ENCODE measurements at places on chromosomes 3 and 15. TPM values are rescaled to one million over a fixed set of nuclear protein-coding genes. Genes with fewer than 3 reads are reported as not detected.

EOMES gene
- 0.25 TPM for total RNA-seq

CLDN18 gene
- not detected for total RNA-seq

CPEB1 gene
- 0.16 TPM for total RNA-seq

ARID3B gene
- 23.9 TPM for total RNA-seq

IQCF2 gene
- total RNA-seq, result not detected

PLA1A gene
- total RNA-seq, result not detected

- no peak for DNase-seq
Observed at GRCh38 chr15:89174476-89174875, 46.9 kb downstream of the RLBP1 start.

GRCh38 chr3:61701011-61701410, 139.6 kb downstream of the PTPRG start:
- DNase-seq, result no peak

GRCh38 chr3:16205156-16205870, 30.8 kb downstream of the GALNT15 start:
- peak; percentile 10 for DNase-seq

DNA sequence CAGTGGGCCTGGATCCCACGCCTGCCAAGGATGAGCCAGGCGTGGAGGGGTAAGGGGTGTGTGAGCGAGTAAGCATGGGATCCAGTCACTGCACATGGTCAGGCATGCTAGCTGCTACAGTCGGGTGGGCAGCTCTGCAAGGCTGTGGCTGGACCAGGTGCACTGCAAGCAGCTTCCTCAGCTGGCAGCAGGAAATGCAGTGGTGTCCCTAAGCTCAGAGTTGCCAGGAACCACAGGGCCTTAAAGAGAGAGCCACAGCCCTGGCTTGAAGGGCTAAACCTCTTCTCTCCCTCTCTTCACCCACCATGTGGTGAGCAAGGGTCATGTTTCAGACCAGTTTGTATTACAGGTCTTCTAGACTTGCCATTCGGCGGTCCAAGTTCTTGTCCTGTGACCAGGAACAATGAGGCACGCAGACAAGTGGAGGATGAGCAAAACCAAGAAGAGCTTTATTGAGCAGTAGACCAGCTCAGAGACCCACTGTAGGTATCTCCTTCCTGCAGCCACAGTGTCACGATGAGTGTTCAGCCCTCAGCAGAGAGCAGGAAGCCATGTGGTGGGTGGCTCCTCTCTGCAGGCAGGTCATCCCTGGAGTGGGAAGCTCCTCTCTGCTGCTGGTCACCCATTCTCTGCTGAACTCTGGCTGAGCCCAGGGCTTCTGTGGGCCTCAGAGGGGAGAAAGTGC, 511.9 kb downstream of the PYDC2 start:
- DNase-seq, result no peak

- DNase-seq, result no peak
Observed at GRCh38 chr15:40103864-40104271, 4.8 kb downstream of the BMF start.

- DNase-seq, result no peak
Observed at GRCh38 chr3:86175593-86176444, 815.1 kb downstream of the VGLL3 start.

DNA sequence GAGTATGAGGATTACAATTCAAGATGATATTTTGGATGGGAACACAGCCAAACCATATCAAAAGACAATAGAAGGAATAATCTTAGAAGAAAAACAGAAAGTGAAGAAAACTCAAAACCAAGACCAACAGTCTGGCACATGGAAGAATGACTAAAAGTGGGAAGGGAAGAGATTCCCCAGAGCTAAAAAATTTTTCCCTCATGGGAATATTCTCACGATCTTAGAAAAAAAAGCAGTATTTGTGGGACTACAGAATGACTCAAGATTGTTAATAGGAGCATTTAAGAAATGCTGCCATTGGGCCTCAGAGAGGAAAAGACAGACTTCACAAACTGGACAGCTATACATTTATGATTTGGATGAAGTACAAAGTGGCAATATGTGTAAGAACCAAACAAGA, 18.3 kb downstream of the OSTN start:
- DNase-seq, result no peak

DNA sequence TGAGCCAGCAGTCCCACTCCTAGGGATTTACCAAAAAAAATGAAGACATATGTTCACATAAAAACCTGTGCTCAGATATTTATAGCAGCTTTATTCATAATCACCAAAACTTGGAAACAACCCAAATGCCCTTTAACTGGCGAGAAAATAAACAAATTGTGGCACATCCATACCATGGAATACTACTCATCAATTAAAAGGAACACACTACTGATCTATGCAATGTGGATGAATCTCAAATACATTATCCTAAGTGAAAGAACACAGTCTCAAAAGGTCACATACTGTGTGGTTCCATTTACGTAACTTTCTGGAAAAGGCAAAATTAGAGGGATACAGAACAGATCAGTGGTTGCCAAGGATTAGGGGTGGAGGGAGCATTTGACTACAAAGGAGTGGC, 394.5 kb downstream of the SHQ1 start:
- no peak for DNase-seq

GRCh38 chr3:38347421-38348200, 1.0 kb downstream of the XYLB start:
- no peak for DNase-seq

GRCh38 chr3:70805061-70805889, 492.8 kb upstream of the MDFIC2 start:
- DNase-seq, result no peak

DNA sequence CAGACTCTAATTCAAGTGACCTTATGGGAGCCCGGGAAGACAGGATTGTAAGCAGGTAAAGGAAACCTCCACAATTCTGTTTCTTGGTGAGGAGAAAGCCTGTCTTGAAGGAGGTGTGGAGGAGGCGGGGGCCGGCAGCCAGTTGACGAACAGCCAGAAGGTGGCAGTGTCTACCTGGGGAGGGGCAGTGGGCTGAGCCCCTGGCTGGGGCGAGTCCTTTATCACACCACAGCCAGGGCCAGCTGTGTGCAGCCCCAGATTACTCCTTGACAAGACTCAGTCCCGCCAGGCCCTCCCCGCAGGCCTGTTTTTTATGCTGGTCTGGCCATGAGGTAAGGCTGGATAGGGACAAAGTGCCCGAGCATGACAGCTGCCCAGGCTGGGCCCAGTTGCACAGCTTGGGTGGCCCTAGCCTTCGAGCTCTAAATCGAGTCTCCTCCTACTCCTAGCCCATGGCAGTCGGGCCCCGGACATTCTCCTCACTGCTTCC, 40.9 kb upstream of the IDH2 start:
- DNase-seq, result peak; percentile 90

DNA sequence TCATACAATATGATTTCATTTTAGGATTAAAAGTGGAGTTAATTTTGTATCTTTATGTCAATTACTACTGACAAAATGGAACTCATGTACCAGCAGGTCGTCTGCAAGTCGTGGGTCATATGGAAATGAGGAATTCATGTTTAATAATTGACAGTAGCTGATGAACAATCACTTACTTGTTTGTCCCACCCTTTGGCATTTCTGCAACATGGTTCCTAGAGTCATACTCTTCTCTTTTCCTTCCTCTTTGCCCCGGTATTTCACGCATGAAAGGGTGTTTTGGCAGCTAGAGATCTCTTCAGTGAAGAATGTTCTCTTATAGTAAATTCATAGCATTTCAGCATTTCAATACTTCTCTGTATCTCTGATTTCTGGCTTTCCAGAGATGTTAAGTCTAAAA, 133.3 kb upstream of the SLC24A5 start:
- no peak for DNase-seq

DNA sequence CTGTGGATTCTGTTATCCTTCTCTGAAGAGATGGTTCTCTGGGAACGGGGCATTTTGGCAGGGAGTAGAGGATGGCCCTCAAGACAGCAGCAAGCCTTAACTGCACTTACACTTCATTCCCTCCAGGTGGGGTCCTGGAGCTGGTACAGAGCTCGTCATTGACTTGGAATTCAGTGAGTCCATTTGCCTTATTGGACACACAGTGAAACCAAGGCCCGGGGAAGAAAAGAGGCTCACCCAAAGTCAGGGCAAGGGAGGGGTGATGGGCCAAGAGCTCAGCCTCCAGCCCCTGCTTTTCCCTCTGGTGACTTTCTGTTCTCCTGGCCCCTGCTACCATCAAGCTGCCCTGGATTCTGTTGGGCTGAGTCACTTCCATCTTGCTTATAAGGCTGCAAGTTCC, 125.6 kb downstream of the ETFA start:
- peak; percentile 41 for DNase-seq

DNA sequence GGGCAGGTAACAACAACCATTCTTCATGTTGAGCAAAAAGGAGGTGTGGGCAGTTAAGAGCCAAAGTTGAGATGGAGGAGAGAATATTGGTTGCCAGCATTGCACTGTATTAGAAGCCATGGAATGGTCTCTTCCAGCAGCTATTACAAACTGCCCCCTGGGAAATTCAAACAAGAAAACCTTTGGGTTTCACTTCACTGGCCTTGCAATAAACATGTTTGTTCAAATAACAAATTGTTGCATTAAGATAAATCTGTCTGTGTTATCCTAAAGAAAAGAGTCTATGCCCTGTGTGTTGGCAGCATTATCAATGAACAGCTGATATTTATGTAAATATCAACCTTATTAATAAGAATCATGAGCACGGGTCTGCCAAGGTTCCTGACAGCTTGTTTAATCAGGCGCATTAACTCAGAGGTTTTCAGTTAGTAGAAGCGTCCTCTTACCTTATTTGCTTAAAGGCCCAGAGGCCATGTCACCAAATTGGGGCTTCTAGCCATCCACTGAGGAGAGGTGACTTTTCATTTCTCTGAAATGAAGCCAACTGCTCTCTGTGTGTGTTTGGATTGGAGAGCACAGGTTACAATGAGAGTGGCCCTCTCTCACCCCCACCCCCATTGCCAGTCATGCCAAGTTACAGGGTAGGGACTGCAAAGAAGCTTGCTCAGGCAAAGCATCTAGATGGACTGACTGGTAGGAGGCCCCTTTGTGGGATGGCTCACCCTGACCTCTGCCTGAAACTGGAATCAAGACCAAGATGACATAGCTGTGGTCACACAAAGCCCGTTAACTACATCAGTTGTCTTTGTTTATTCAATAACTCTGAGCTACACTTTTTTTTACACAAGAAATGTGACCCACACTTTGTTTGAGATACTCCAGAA, 10.5 kb downstream of the FILIP1L start:
- DNase-seq, result peak; percentile 29

DNA sequence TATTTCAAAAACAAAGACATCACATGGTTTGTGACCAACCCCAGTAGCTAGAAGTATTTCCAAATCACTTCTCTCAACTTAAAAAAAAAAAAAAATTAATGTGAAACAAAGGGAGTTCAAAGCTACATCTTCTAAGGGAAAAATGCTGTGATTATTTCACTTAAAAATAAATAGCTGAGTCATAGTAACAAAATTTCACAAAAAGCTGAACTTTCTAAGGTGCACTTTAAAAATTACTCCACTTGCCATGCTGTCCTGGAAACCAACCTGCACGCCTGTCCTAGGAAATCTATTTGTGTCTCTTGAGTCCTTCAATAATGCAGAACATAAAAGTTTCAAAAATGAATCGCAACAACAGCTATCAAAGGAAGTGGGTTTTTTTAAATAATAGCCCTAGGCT, 1.8 kb downstream of the ACAP2 start:
- DNase-seq, result no peak

GRCh38 chr3:12879191-12879815, 37.9 kb upstream of the RPL32 start:
- no peak for DNase-seq

DNA sequence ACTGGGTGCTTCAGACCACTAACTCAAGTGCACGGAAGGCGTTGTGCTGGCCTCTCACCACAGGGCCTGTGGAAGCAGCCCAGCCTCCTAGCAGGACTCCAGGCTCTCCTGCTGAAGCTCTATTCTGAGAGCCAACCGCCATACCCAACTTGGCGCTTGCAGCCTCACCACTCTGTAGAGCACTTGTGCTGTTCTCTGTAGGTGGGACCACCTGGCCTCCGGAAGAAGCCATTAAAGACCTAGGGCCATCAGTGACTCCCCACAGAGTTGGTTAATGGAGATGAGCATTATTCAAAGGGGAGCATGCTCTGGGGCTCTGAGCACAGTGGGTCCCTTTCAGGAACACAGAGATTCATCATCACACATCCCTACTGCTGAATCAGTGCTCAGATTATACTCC, 50.9 kb downstream of the C3orf85 start:
- no peak for DNase-seq

DNA sequence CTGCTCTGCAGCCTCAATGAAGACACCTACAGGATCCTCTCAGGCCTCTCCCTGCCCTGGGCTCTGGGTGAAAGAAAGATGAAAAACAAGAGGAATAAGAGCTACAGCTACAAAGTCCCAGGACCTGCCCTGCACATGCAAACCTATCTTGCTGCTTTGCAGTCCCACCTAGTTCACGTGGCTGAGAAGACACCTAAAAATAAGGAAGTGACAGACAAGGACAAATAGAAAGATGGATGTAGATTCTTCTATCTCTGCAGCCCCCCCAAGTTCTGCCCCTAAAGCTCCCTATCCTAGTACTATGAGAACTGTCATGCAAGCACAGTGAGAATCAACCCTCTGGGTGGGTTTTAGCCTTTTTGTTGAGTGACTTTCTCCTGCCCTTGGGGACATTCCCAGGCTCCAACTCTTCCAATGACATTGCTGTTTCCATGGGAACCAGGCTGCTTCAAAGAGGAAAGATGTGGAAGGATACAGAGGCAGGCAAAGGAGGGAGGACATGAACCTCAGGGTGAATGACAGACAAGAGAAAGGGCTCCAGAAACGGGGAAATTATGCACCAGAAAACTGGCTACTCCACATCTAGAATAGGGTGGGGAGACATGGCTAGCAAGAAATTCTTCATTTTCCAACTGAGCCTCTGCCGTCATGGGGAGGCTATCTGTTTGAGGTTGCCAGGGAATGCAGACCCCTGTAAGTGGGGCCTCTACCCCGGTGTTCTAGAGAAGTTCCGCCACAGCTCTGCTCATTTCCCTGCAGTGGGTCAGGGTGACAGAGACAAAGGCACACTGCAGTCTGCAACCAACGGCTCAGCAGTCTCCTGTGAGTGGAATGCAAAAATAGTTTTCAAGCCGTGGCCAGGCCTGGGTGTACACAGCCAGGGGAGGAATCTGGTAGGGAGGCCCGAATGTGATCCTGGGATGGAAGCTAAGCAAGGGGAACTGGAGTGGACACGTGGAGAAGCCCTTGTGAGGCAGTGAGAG, 5.2 kb downstream of the CSPG5 start:
- DNase-seq, result no peak

GRCh38 chr3:149688122-149688757, 30.4 kb upstream of the WWTR1 start:
- no peak for DNase-seq
